ENCODE measurements at places on chromosomes 2 and 18.

GRCh38 chr2:88022669-88022921 lies 6.2 kb upstream of the RNU2-63P start:
- DNase-seq: no peak

DNA sequence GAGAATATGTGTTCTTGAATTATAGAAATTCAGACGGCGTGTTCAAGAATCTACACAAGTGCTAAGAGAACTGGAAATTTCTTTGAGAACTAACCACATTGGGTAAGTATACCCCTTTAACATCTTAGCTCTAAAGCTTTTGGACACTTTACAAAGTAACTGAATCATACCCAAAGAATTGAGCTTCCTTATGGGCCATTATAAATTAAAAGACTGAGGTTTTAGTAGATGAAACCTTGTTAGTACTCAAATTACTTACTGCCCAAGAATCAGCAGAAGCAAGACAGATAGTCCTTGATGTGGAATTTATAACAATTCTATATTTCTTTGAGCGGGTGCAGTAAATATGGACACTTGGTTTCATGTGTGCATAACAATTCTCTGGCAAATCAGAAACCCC lies 168.3 kb downstream of the PRPF40A start:
- DNase-seq: no peak

DNA sequence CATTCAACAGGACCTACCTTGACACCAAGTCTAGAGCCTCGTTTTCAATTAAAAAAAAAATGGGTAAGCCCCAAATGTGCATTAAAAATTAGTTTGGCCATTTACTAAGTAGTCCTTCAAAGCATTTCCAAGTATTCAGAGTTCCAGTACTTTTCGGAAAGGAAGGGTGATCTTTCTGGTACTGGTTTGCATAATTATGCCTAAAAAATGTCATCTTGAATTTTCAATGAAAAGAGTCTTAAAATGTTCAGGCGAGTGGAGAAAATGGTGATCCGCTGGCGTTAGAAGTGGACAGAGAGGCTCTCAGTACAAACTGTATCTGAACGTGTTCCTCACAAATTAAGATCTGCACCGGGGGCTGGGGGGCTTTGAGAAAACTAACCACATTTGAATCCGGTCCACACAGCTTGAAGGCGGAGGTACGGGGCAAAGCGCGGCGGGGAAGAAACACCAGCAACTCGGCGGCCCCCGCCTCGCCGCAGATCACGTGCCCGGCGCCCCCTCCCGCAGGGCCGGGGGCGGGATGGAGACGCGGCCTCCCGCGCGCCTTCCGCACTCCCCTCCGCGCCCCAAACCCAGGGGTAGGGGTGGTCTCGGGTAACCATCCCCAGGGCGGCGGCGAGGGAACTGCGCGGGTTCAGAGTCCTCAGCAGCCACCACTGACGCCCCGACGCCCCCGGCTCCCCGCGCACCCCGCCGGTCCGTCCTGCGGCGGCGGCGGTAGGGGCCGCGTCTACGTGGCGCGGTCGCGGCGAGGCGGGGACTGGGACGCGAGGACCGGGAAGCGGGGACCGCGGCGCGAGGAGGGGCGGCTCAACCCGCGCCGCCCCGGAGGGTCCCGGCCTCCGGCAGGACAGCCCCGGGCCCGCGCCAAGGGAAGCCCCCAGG lies 564 bp downstream of the LPIN2 start:
- no peak for DNase-seq

GRCh38 chr2:22442051-22442450 lies 942.9 kb upstream of the KLHL29 start:
- DNase-seq: no peak

DNA sequence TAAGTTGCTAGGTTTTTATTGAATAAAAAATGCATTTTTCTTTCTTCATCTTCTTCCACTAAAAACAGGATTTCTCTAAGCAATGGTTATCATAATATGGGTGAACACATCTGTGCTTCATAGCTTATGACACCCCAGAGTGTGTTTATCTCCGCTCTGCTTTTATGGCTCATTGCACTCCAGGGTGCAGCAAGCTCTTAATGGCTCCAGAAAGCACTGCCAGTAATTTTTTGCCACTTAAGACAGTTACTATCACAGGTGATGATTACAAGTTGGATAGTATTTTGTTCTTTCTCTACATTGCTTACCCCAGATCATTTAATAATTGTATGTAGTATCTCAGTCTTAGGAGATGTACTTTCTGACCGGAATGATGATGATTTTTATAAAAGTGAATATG lies 239.3 kb upstream of the CDH20 start:
- no peak for DNase-seq

DNA sequence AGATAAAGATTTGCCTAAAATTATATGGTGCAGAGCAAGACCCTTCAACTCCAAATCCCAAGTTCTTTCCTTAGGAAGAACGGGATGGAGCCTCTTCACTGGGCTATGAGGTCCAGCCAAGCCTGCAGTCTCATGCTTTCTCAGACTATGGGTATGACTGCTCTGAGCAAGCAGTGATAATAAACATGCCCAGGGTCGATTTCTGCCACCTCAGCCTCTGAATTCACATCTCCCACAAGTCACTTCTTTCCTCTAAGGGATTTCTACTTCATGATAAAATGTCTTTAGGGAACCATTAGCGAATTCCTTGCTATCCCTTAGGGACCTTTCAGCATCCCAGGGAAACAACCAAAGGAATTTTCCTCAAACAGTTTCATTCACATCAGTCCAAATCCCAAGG lies 94.8 kb downstream of the GFPT1 start:
- DNase-seq: no peak

- no peak for DNase-seq
These were observed 164.6 kb downstream of the VWC2L start for GRCh38 chr2:214575465-214575864.

DNA sequence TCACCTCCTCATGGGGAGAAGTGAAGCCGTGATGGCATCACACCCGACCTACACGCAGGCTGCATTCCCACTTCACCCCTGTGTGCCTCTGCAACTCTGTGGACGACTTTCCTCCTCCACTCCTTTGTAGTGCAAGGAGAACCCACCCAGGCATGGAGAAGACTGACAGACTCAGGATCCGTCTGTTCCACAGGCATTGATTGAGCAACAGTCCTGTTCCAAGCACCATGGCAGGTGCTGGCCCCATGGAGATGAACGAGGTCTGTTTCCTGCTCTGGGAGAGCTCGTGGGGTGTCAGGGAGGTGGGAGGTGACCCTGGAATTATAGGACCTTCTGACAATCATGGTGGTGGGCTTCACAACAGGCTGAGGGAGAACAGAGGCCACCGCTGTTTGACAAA lies 284.7 kb upstream of the HDAC4 start:
- DNase-seq: no peak

DNA sequence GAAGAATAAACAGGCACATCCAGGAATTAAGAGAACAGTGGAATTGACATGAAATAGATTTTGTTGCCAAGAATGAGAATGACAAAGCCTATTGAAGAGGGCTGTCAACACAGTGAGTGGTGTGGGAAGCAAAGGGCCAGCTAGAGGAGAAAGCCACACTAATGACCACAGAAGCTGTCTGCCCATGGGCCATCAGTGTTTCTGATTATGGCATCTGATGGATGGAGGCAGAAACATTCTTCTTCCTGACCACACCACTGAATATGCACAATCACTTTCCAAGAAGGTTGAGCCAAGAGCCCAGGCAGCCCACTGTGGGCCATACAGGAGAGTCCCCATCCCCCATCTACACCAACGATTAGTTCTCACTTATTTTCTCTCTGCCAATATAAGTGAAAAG lies 146.0 kb upstream of the SH3BP4 start:
- DNase-seq: no peak

DNA sequence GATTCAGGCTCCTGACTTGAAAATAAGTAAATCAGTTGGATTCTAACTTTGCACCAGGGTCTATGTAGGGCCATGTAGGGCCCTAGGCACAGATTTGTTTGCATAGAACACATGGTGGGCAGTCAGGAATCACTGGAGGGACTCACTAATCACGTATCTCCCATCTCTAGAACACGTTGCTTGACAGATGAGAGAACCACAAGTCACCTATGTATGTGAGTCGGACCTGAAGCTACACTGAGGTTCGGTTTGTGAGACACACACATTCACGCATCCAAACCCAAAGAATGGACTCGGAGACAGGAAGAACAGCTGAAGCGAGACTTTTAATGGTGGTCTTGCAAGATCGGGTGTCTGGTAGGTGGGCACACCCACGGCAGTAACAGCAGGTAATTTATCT lies 157.0 kb downstream of the ZNF516 start:
- no peak for DNase-seq

GRCh38 chr2:48677450-48677849 lies 59.8 kb downstream of the GTF2A1L start:
- DNase-seq: no peak

DNA sequence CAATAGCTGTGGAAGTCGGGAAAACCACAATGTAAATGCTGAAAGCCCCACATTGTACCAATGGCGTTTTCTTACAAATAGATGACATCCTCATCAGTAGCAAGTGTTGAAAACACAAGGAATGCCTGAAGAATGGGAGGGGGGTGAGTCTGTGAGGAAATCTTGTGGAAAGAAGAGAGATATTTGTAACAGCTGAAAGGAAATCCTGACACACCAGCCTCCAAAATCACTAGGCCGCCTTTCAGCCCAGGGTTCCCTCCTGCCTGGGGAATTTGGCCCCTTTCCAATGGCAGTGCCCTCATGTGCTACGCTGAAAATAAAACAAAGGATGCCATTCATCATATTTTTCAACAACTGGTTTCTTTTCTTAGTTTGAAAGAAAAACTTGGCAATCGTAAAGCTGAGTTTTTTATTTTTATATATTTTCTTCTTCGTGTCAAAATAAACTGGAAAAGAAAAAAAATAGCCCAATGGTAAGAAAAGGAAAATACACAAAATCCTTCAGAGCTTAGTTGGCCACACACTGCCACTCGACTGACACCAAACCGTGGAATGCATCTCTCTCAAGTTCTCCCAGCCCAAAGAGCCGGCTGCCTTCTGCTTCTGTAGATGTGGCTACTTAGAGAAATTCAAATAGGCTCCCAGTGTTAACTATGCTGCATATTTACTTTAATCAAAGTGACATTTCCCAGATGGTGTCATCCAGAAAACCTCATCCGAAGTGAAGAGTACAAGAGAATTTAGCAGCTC lies 52.0 kb downstream of the FTCDNL1 start:
- DNase-seq: peak; percentile 43

GRCh38 chr2:46471019-46471583 lies 8.3 kb upstream of the TMEM247 start:
- no peak for DNase-seq

- DNase-seq: peak; percentile 40
These were observed 256.5 kb downstream of the TPGS2 start for GRCh38 chr18:36572135-36572856.

DNA sequence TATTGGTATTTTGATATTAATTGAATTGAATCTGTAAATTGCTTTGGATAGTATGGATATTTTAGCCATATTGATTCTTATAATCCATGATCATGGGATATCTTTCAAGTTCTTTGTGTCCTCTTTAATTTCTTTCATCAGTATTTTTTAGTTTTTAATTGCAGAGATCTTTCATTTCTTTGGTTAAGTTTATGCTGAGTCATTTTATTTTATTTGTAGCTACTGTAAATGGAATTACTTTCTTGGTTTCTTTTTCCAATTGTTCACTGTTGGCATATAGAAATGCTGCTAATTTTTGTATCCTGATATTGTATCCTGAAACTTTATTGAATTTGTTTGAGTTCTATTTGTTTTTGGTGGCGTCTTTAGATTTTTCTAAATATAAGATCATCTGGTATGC lies 79.5 kb upstream of the DSEL start:
- no peak for DNase-seq

GRCh38 chr2:172372436-172372835 lies 55.0 kb upstream of the ITGA6 start:
- no peak for DNase-seq

DNA sequence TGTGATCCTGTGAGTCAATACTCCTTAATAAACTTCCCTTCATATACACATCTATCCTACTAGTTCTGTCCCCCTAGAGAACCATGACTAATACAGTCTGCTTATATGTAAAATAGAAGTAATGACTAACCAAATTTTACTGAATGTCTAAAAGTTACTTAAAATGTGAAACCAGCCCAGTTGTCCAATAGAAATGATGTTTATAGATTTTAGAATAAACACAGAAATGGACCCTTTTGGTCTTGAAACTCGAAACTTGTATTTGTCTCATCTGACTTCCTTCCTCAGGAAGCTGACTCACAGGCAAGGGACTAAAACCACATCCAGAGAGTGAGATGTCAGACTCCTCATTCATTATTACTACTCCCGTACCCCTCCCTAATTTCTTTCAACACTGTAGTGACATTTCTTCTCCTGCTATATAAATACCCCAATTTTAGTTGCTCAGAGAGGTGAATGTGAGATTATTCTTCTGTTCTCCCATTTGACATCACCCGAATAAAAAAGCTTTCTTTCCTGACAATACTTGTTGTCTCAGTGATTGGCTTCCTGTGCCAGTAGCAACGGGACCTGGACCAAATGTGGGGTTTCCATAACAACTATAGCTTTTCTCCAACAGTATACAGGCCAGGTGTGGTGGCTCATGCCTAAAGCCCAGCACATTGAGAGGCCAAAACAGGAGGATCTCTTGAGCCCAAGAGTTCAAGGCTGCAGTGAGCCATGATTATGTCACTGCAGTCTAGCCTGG lies 486.0 kb downstream of the ERBB4 start:
- peak; percentile 80 for DNase-seq

DNA sequence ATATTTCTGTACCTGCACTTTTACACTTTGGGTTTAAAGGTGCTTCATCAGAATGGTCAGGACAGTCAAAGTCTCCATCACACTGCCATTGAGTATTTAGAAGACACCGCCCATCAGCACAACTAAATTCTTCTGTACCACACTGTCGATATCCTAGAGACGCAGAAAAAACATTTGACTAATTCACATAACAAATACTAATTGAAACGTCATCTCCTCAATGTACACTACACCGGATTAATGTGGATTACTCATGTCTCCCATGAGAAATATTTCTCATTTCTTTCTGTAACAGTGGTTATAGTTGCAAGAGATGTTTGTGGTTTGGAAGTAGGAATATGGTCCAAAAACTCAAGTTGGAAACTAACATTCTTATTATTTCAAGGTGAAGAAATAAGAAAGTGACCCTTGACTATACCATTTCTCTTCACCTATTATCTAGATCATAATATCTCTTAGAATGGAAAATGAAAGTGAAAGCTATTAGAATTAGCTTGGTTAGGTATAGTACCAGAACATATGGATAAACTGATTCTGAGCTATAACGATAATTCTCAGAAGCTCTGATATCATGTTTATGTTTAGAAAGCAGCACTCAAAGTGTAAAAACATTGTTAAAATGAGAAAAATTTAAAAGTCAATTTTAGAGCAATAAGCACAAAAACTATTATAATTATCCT lies 1627.7 kb downstream of the LRP1B start:
- DNase-seq: peak; percentile 86

Measured in stromal cell of bone marrow (primary cell).